ENCODE measurements at places on chromosomes 3 and 15. TPM values are rescaled to one million over a fixed set of nuclear protein-coding genes. Genes with fewer than 3 reads are reported as not detected.

STRIT1 gene
- 1.8 TPM for polyA plus RNA-seq

MME gene
- polyA plus RNA-seq: 489 TPM

PLSCR2 gene
- polyA plus RNA-seq: 0.61 TPM

SLC12A1 gene
- polyA plus RNA-seq: 671 TPM

ROBO2 gene
- polyA plus RNA-seq: 82.4 TPM

FGF12 gene
- 7.1 TPM for polyA plus RNA-seq

COL6A6 gene
- polyA plus RNA-seq: 2.1 TPM

ADCY5 gene
- 12.8 TPM for polyA plus RNA-seq

GRCh38 chr15:68318008-68318835 lies 40.7 kb downstream of the FEM1B start:
- no peak for DNase-seq

DNA sequence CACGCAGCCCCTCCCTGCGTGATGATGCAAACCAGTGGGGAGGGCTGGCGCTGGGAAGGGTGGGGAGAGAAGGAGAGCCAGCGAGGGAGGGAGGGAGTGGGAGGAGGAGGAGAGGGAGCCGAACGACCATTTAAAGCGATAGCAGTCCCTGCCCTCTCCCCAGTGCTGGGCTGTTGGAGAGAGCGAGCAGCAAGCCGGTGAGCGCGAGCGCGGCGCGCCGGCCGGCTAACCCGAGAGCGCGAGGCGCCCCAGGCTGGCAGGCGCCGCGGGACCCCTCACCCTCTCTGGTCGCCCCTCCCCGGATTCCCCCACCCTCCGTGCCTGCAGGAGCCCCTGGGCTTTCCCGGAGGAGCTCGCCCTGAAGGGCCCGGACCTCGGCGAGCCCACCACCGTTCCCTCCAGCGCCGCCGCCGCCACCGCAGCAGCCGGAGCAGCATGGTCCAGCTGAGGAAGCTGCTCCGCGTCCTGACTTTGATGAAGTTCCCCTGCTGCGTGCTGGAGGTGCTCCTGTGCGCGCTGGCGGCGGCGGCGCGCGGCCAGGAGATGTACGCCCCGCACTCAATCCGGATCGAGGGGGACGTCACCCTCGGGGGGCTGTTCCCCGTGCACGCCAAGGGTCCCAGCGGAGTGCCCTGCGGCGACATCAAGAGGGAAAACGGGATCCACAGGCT lies at the start of gene GRM7:
TSS of gene GRM7 (plus strand) at position 162 of the 671 bp plus-strand sequence.
- DNase-seq: peak; percentile 32

DNA sequence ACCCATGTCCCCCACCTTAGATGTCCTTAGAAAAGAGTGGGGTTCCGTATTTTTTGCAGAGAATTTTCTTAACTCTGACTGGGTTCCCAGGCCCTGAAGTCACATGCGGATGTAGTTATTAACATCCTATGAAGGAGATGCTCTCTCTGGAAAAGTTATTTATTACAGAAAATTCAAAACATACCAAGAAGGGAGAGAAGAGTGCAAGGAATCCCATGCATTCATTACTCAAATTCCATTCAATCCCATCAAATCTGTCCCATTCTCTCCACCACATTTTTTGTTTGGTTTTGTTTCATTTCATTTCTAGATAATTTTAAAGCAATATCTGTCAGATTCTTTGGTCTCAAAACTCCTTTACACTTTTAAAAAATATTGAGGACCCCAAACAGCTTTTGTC lies 34.3 kb upstream of the ANKRD34C start:
- DNase-seq: no peak

GRCh38 chr3:194158942-194159439 lies 23.0 kb downstream of the HES1 start:
- no peak for DNase-seq

DNA sequence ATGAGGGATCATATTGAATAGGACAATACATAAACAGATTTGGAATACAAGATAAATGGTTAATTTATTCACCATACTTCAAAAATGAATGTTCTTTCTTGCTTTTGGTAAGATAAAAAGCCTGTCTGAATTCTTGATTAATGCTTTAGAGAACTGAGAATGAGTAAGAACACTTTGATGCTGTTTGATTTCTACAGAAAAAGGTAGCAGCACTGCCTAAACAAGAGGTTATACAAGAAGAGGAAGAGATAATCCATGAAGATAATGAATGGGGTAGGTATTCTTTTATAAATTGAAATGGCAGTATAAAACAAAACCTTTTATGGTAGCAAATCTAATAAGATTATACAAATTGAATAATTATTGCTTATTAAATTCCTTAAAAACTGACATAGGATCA lies 15.3 kb downstream of the UBA5 start:
- no peak for DNase-seq

DNA sequence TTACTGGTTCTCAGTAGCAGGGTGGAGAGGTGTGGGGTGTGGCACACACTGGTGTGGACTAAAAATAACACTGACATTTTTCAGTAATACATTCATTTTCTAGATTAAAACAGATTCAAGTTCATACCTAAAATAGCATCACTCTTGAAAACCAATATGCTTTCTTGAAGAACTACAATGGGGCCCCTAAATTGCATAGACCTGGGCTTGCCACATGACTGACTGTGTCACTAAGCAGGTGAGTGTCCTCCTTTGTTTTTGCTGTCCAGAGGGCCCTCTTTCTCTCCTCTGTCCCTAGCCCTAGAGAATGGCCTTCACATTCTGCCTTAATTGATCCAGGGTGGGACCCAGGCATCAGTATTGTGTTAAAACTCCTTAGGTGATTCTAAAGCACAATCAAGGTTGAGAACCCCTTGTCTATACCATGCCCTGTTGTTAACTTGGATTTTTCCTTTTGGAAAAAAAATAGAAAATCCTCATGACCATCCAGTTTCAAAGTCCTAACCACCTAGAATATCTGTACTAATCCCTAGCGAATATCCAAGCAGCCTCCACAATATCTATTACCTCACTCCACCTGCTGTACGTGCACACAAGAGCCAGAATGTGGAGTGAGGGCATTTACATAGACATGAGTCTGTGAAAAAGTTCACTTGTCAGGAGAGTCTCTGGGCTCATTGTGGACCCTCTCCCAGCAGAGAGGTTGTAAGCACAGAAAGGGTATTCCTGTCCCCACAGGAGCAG lies 18.7 kb upstream of the TMEM41A start:
- no peak for DNase-seq

- DNase-seq: no peak
These were observed 612.8 kb downstream of the ZPLD1 start for GRCh38 chr3:103047640-103048039.

- DNase-seq: no peak
These were observed 784.0 kb downstream of the ZPLD1 start for GRCh38 chr3:103218793-103219192.

GRCh38 chr15:34701536-34701935 lies 53.3 kb downstream of the GJD2 start:
- no peak for DNase-seq

GRCh38 chr15:81724536-81724935 lies 321.3 kb downstream of the MEX3B start:
- DNase-seq: no peak

DNA sequence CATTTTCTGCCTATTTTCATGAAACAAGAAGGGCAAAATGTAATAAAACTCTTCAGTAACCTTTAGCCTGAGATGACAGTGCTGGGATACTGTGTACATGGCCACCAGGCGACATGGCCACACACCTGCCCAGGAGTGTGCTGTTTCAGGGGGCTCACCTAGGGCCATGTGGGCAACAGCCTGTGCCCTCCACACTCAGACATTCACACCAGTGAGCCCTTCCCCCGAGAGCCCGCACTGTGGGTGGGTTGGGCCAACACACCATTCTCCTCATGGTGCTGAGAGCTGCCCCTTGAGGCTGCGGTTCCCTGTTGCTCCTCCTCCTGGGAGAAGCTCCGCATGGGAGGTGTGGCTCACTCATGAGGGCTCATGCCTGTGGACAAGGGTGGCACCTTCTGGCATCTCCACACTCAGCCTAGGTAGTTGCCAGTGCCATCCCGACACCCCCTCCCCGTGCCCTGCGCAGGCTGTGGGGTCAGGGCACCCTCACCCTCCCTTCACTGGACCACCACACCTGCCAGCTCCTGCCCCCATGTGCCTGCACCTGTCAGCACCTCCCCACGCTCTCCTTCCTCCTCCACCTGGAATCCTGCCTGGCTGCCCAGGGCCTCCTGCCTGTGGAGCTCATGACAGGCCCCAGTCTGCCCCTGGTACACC lies 19.7 kb downstream of the OCA2 start:
- DNase-seq: no peak

- no peak for DNase-seq
These were observed 17.8 kb upstream of the CHRNB4 start for GRCh38 chr15:78658823-78659222.

- no peak for DNase-seq
These were observed 104.5 kb downstream of the LSAMP start for GRCh38 chr3:116340680-116341216.

GRCh38 chr3:190424478-190425439 lies 24.9 kb downstream of the TMEM207 start:
- peak; percentile 24 for DNase-seq

DNA sequence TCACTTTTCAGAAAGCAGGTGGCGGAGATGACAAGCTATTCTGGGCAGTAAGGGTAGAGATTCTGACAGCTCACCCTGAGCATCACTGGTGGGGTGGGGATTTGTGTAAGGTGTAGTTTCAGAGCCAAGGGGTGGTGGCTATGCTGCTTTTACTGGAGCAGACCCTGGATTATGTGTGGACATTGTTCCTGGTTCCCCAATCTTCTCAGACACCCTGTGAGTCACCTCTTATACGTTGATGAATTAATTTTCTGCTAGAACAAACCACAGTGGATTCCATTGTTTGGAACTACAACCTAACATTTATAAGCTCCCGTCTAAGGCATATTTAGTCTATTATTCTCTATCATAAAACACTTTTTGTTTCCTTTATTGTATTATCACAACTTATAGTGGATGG lies 169.5 kb upstream of the COL8A1 start:
- no peak for DNase-seq

- no peak for DNase-seq
These were observed 33.2 kb upstream of the POU1F1 start for GRCh38 chr3:87309601-87310000.

DNA sequence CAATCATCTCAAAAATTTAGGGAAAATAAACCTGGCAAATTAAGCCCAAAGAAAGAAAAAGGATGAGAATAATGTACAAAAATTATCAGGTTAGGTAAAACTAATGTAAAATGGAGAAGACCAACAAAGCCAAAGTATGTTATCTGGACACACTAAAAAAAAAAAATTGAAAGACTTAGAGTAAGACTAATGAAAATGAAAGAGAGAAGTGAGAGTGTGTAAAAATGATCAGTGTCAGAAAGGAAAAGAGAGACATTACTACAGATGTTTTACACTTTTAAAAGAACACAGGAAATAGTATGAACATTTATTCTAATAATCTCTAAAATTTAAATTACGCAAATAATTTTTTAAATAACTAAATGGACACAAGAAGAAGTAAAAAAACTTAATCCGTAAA lies 573.3 kb upstream of the NR2F2 start:
- DNase-seq: no peak

Data from right renal pelvis (tissue), 4 donors.